Activated CD4-positive, alpha-beta T cell treated with anti-CD3 and anti-CD28 coated beads, Interleukin-2, amount 50 U/mL, for 4 hours (primary cell): ENCODE measurements at places on chromosomes 6 and 20.
A peak's percentile ranks its signal among the peaks of the same experiment; 100 is the strongest.

- no peak for DNase-seq
These were observed 18.4 kb downstream of the BLTP3A start for GRCh38 chr6:34810017-34810882.

- DNase-seq = no peak
These were observed 51.4 kb downstream of the HECA start for GRCh38 chr6:139186242-139186641.

- no peak for DNase-seq
These were observed 40.7 kb downstream of the MAP3K5 start for GRCh38 chr6:136751522-136751956.

GRCh38 chr6:14765106-14765505 lies 480.8 kb upstream of the JARID2 start:
- DNase-seq = no peak

DNA sequence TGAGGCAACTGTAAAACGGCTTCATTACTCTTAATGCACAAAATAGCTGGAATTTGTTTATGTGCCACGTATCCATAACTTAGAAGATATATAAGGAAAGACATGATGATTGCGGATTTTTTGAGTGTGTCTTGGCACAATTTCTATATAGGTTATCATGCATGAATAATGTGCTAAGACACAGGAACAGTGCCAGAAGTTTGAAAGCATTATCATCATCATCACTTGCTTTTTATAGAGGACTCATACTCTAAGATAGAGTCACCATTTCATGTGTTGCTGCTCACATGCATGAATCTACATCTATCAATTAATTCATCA lies 113.4 kb downstream of the ELOVL4 start:
- DNase-seq = no peak

DNA sequence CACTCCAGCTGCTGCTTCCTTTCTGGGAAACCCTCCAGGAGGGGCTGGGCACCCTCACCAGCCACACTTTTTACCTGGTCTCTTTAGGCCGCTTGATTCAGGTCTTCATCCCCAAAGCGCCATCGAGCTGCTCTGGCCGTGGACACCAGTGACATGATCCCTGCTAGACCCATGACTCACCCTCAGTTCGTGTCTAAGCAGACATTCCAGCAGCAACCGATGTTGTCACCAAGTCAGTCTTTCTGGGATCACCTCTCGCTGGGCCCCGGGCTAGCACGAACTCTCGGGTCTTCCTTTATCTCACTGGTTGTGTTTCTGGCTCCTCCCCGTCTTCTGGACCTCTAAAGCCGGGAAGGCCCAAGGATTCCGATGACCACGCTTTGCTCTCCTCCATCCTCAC lies 43.0 kb upstream of the GPR31 start:
- DNase-seq = no peak

DNA sequence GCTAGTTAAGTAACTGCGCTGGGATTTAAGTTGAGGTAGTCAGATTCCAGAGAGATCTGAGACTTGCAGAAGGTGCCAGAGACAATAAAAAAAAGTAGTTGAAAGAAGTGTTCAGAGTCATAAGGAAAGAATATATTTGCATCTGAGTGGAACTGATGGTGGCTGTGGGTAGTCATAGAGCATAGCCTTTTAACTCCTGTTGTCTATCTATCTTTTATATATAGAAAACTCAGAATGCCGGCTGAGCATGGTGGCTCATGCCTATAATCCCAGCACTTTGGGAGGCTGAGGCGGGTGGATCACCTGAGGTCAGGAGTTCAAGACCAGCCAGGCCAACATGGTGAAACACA lies 62.0 kb downstream of the CARMIL1 start:
- no peak for DNase-seq

DNA sequence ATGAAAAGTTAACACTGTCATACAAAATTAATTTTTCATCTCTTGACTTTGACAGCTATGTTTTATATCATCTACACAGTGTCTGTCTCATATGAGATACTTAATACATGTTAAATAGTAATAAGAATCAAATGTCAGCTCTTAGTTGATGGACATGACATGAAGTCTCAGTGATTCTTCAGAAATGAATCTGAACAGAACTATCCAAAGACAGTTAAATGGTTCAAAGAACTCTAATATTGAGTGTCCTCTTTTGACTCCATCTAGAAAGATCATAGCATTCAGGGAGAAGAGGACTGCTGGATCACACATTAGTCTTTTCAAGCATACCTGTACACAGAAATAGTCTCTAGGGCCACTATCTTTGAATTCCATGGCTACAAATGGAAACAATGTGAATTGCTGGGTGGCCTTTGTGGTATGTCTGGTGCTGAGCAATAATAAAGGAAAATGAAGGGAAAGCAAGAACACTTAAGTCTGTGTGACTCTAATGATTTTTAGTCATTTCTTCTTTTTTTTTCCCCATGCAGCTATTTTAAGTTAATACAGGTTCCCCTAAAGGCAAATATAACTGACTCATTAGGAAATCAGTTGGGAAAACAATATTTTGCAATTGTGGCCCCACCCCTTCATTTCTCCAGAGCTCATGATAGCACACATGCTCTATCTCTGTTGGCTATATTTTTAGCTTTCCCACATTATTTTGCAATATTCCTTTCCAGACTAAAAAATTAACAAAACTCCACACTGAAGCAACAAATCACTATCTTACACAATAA lies 367.5 kb downstream of the GRIK2 start:
- DNase-seq = no peak

DNA sequence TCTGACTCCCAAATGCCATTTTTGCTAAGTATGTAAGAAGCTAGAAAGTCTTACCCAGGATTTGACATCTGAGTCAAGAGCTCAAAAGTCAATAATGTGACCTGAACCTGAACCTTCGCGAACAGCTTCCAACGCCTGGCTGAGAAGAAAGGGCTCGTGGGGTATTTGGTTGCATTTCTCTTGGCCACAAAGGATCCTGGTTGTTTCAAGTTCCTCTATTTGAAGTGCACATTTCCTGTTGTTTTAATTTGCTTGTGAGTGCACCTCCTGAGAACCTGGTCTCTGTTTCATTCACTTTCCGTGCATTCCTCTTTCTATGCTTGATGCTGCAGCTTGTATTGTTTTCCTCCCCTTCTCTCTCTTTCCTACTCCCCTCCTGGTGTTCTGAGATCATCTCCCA lies 212.5 kb downstream of the FOXA2 start:
- DNase-seq = no peak

GRCh38 chr6:109383438-109383940 lies 1.2 kb upstream of the CD164 start:
- no peak for DNase-seq

GRCh38 chr6:129329678-129330077 lies 380.3 kb downstream of the ARHGAP18 start:
- DNase-seq = no peak

GRCh38 chr6:160137989-160138835 lies 16.6 kb downstream of the SLC22A1 start:
- DNase-seq = peak; percentile 63

- DNase-seq = no peak
These were observed 58.9 kb downstream of the GMDS start for GRCh38 chr6:2186516-2186915.

GRCh38 chr6:163354761-163355425 lies 59.6 kb upstream of the QKI start:
- DNase-seq = no peak

DNA sequence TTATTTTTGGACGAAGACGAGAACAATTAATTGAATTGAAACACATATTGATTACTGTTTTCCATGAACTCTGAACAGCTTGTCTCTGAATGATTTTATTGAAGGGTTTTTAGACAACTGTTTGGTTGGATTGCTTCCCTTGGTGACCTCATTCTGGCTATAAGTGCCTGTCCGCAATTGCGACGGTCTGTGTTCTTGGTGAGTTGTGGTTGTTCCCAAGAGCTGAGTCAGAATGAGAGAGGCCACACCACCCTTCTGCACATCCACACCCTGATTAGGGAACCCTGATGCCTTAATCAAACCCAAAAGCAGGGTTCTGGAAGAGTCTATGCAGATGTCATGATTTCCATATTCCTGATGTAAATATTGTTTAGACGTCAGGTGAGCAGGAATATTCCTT lies 747.0 kb downstream of the PTPRT start:
- DNase-seq = no peak

GRCh38 chr6:137878486-137879285 lies 11.6 kb downstream of the TNFAIP3 start:
- DNase-seq = no peak

- no peak for DNase-seq
These were observed 85.3 kb upstream of the BTBD3 start for GRCh38 chr20:11832397-11832796.

DNA sequence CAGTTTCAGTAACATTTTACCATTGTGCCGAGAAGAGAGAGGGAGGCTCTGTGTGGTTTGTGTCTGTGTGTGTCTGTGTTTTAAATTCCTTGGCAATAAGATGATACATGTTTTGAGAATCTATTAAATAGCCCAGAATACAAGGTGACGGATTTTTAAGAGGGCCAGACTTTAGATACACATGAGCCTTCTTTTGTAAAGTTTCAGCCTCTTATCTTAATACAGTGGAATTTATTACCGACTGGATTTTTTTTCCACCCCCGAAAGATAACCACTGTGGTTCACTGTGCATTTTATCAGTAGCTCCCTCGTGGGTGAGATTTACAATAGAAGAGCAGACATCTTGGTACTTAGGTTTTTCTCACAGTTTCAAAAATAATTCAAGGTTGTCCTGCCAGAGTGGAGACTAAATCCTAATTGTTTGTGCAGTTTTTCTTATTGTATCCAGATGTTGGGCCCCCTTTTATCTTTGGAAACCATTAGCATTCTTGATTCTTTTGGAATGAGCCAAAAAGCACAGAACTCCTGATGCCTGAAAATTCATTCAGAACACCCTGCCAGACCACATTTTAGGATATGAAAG lies 49.9 kb downstream of the STK4 start:
- DNase-seq = no peak

DNA sequence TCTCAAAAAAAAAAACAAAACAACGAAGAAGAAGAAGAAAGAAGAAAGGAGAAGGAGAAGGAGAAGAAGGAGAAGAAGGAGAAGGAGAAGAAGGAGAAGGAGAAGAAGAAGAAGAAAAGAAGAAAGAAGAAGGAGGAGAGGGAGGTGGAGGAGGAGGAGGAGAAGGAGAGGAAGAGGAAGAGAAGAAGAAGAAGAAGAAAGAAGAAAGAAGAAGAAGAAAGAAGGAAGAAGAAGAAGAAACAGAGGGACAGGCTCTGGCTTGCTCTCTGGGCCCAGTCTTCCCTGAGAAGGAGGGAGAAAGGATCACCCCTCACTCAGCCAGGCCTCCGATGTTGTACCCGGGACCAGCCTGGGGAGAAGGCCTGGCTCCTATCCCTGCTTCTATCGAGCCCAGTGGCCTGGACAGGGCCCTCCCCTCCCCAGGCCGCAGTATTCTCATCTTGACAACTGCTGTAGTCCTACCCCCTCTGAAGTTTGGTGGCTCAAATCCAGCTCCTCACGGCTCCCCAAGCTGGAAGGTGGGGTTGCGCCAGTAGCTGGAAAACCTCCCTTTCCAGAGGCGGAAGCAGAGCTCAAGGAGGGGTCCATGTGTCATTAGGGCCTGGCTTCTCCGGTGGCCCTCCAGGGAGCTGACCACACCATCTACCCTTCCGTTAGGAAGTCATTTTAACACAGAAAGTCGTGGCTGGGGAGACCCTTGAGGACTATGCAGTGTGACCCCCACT lies 18.9 kb downstream of the C6orf132 start:
- DNase-seq = no peak

DNA sequence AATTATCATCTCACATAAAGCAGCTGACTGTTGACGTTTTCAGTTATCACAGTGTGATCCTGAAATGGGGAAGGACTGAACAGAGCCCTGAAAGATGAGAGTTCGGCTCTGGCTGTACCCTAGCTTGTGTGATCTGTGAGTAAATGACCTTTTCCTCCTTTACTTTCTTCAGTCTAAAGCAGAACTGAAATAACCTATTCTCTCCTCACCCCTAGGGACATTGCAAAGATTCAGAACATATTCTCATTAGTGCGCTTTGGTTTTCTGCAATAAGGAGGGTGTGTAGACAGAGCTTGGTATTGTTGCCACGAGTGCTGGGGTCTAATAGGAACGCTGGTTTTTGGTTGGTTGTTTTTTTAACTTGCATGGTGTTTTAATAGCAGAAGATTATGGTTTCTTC lies 16.7 kb downstream of the FARS2 start:
- no peak for DNase-seq

DNA sequence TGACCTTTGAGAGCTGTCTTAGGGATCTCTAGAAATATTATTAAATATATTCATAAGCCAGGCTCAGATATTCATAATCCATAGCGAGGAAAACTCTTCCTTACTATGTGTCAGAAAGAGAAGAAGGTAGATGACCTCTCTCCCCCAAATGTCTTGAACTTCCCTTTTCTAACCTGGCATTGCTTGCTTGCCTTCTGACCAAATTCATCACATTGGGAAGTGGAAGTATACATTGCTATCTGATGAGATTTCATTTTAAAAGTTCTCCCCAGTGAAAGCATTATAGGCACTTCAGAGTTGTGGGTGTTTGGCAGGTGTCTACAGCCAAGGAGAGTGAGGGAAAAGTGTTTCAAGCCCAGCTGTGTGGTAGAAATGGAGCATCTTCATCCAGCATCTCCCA lies 197.3 kb downstream of the ZFAND3 start:
- DNase-seq = no peak

GRCh38 chr6:160360955-160361354 lies 12.8 kb downstream of the SLC22A3 start:
- no peak for DNase-seq

GRCh38 chr20:40464731-40465208 lies 224.3 kb downstream of the MAFB start:
- no peak for DNase-seq

DNA sequence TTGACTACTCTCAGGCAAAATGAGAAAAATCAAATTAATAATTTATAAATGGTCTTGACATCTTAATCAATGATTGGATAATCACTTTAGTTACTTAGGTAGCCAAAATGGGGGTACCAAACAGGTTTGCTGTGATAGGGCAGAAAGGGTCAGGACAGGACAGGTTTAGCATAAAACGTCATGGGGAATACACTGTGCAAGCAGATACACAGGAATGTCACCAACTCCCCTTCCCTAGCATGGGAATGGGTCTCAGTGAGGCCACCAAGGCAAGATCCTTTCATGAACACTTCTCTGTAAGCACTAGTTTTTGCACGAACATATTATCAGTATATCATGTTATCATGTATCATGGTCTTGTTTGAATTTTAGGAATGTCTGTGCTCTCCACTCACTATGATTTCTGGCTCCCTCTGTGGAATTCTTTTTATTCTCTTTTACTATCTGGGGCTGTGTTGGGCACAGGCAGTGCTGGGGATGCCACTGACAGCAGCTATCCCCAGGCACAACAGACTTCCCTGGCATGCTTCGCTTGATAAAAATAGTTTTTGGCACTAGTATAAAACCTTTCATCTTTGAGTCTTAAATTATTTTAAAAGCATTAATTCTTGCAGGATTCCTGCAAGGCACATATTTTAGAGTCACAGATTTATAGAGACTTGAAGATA lies 18.3 kb downstream of the PTCHD4 start:
- DNase-seq = no peak

DNA sequence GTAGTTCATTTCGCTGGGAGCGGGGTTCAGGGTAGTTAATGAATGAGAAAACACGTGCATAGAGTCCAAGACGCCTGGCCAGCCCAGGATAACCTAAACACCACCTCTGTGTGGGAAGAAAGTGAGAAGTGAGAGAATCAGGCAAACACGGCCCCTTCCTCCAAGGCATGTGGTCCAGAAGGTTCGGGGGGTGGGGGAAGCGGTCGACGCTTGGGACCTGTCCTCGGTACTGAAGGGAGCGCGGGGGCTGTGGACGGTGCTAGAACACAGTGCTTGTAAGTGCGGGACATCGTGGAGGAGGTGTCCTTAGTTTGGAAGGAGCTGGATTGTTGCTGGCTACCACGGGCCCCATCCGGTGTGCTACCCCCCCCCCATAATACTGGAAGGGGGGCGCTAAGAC lies 1.7 kb upstream of the VSTM2L start:
- DNase-seq = no peak

- DNase-seq = no peak
These were observed 74.2 kb downstream of the TOX2 start for GRCh38 chr20:43988867-43989266.
